ENCODE measurements at places on chromosomes 2 and 18.

GRCh38 chr2:133888621-133889219, 320.5 kb upstream of the NCKAP5 start:
- DNase-seq: no peak

- DNase-seq: no peak
Measured at GRCh38 chr2:239304533-239305221, 96.1 kb downstream of the HDAC4 start.

GRCh38 chr2:237873421-237873831, 14.0 kb downstream of the RAMP1 start:
- no peak for DNase-seq

DNA sequence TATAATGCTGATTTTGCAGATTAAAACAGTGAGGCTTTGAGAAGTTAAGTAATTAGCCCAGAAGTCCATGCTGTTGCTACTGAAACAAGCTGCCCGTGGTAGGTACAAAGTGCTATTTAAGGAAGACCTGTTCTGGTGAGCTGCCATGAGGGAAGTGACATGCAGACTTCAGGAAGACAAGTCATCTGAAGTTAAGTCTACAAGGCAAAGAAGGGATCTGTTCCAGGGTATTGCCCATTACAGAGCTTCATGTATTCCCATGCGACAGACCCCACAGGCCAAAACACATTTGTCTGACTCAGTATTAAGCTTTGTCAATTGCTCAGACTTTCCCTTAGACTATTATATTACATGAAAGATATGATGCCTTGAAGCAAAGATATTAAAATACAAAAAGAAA, 520.8 kb downstream of the FBXO15 start:
- no peak for DNase-seq

DNA sequence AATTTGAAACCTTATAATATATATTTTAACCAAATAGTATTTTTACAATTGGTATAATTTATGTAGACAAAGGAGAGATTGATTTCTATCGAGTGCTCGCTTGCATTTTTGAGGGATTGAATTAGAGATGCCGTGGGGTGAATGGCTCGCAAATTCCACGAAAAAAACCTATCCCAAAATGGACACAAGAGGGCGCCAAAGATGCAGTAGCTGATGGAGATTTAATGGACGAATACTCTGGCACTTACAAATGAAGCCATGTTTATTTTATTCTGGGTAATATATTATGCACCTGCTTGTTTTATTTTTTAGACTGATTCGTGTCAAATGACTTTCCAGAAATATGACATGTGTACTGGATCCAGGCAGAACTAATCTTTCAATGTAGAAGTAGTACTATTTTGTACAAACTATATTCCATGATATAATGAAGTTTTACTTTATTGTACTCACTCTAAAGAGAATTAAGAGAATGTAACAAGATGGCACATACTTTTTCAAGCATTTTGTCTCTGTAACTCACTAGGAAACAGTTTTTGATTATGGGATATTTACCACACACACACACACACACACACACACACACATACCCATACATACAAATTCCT, 505.4 kb downstream of the PLCL1 start:
- DNase-seq: peak; percentile 48

GRCh38 chr2:151614606-151615306, 119.5 kb downstream of the NEB start:
- no peak for DNase-seq

GRCh38 chr18:49819823-49820671, 6.7 kb upstream of the ACAA2 start:
- DNase-seq: no peak

DNA sequence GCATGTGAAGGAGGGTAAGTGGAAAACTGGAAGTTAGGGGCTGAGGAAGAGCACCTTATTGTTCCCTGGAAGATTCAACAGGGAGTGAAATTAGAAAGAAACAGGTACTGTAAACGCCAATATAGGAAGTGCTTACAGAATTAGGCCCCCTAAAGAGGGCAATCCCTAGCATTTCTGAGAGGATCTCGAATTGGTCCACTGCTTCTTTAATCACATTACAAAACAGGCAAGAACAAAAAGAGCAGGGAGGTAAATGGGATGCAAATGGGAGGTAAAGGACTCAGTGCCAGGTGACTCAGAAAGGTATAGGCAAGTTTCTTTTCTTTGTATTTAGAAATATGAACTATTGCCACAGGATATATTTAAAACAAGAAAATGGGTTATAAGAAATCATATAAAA, 116.4 kb upstream of the FANCL start:
- no peak for DNase-seq

DNA sequence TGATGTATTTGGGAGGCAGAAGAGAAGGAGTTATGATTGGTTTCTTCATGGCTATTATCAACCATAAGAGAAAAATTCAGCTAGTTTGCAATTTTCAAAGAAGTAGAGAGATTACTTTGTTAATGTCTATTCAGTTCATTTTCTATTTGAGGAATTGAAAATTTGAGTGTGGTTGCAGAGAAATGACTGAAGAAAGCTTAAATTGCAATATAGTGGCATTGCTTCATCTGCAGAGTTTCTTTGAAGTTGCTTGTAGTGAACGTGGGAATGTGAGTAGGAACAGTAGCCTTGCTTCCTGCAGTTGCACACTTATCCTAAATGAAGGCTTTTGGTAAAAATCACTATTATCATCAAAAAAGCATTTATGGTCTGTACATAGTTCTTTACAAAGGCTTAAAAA, 14.7 kb upstream of the CYRIA start:
- DNase-seq: no peak

- DNase-seq: no peak
Measured at GRCh38 chr2:98952966-98953365, 16.9 kb upstream of the CRACDL start.

DNA sequence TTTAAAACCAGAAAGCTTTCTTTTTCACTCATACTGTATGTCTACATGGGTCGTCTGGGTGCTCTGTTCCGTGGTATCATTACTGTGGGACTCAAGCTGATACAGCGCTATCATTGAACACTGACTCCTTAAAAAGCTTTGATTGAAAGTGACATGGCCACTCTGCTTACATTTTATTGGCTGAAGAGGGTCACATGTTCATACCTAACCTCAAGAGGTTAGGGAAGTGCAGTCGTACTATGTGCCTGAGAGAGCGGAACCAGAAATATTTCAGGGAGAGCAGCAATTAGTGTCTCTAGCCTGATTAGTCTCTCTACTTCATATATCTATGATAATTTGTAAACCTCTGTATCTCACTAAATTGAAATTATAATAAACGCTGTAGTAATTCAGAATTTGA, 43.5 kb downstream of the PSMD14 start:
- no peak for DNase-seq

GRCh38 chr18:57497372-57498294, 62.5 kb downstream of the ONECUT2 start:
- no peak for DNase-seq

DNA sequence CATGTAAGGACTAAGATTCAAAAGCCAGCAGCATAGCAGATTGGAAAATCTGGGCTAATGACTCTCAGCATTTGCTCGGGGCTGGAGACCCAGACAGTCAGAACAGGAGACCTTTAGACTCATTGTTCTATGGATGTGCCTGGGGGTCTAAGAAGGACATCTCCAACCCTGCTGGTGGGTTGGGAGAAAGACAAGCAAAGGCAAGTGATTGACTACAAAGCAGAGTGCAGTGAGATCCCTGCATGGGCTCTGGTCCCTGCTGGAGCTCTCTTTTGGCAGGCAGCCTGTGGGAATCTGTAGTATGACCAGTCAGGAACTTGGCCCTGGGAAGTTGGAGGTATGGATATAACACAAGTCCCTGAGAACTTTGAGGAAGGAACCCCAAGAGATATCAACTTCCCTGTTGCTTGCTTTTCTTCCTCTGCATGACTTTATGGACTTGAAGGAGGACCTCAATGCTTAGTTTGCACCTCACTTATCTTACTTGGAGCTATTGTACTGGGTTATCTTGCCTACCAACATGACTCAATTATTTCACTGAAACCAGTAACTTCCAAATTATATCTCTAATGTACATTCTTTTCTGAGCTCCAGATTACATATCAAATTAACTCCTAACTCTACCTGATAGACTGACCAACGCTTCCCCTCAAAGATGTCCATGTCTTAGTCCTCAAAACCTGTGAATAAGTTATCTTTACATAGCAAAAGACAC, 236.0 kb downstream of the CYRIA start:
- DNase-seq: no peak

DNA sequence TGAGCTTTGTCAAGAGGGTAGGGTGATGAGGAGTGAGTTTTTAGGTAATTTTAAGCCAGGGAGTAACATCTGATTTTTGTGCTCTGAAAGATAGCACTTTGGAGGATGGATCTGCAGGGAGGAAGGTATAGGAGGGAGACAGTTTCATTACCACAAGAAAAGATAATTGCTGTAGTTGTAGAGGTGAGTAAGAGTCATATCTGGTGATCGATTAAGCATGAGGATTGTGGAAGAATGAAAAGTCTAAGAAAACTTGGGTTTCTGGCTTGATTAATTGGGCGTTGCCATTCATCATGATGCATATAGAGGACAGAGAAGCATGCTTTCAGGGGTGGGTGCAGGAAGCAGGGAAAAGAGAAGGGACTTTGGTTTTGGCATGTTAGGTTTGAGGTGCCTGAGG, 18.5 kb downstream of the KCMF1 start:
- peak; percentile 54 for DNase-seq

DNA sequence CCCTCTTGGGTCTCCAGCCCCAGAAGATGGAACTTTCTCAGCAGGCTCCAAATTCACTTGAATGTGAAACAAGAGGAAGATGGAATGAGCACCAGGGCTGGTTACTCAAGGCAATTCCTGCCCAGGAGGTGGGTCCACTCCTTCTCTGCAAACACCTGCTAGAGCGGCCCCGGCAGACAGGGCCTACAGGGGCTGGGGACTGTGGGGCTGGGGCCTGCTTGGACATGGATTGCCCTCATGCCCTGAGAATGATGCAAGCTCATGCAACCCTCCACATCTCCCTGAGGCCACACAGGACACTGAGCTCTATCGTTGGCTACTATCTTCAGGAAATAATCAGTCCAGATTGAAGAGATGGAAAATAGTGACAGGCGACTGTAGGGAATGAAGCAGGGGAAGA, 39.1 kb downstream of the TFCP2L1 start:
- no peak for DNase-seq

GRCh38 chr2:186687807-186688211, 6.1 kb upstream of the FAM171B start:
- no peak for DNase-seq

- peak; percentile 61 for DNase-seq
Measured at GRCh38 chr2:178796079-178796677, 11.0 kb downstream of the TTN start.

DNA sequence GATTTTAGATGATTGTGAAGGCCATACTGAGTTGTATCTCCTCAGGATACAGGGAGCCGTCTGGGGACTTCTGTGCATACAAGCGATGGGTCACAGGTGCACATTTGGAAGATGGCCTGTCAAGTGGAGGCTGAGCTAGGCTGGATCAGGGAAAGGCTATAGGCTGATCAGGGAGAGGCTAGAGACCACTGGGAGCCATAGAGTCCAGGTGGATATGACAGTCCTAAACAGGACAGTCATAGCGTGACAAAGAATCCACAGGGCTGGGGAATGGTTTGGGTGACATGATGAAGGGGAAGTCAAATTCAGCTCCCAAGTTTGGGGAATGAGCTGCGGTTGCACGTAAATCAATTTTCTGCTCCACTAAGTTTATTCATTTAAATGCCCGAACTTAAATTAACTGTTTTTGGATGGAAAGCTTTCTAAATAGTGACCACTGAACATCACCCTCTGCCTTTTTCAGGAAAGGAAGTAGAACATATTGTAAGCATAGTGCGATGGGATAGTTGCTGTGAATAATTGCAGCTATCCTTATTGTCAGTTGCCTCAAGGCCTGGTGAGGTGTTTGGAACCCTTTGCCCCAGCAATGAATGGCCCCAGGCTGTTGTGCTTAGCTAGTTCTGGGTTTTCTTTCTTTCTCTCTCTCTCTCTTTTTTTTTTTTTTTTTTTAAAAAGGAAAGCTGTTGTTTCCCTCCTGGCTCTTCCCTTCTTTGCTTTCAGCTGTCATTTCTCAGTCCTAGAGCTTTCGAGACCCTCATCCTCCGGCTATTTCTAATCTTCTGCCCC, 50.5 kb downstream of the KLHL29 start:
- peak; percentile 14 for DNase-seq

DNA sequence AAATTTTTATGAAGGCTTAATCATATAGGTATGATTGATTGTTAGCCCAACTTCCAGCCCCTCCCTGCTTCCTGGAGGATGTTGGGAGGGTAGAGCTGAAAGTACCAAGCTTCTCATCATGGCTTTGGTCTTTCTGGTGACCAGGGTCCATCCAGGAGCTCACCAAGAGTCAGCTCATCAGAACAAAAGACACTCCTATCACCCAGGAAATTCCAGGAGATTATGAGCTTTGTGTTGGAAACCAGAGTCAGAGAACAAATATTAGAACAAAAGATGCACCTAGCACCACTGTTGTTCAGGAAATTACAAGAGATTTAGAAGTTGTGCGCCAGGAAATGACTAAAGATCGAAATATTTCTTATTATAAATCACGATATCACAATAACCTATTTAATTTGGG, 119.9 kb upstream of the THUMPD2 start:
- DNase-seq: no peak

- no peak for DNase-seq
Measured at GRCh38 chr18:65133610-65134009, 617.2 kb upstream of the CDH7 start.

GRCh38 chr2:181399027-181399426, 58.2 kb upstream of the ITGA4 start:
- DNase-seq: peak; percentile 28

- DNase-seq: no peak
Measured at GRCh38 chr2:44612276-44612675, 250.5 kb downstream of the CAMKMT start.

DNA sequence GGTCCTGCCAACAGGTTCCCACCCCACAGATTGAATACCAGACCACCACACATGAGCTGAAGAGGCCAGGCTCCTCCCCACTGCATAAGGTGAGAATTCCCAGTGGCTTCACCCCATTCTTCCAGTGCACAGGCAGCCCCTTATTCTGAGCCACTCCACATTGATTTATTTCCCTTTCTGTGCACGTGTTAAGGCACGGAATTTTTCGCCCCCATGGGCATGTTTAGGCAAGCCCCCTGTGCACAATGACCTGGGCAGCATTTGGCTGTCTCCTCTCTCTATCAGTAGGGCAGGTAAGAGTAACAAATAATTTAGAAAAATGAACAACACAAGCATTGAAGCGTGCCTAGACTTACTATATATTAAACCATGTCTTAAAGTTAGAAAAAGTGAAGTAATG, 15.2 kb upstream of the CHAC2 start:
- DNase-seq: no peak

DNA sequence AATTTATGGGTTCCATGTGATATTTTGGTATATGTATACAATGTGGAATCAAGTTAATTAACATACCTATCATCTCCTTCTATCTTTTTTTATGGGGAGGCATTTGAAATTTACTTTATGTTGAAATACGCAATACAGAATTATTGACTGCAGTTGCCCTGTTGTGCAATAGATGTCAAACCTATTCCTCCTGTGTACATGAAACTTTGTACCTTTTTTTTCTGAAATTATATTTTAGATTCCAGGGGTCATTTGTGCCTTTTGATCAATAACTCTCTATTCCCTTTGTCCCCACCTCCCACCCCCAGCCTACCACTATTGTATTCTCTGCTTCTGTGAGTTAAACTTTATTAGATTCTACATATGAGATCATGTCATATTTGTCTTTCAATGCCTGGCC, 369.9 kb downstream of the FSIP2 start:
- DNase-seq: no peak
